ENCODE measurements at places on chromosomes 1 and 21. TPM values are rescaled to one million over a fixed set of nuclear protein-coding genes. Genes with fewer than 3 reads are reported as not detected.

The NECTIN4 gene
- total RNA-seq, result 1.6 TPM

The TMEM61 gene
- total RNA-seq, result 1.0 TPM

The GBP4 gene
- total RNA-seq, result 0.01 TPM

The HHIPL2 gene
- 10.2 TPM for total RNA-seq

The A3GALT2 gene
- not detected for total RNA-seq
